M059J (cell line): ENCODE measurements at places on chromosomes 4 and X. TPM values are rescaled to one million over a fixed set of nuclear protein-coding genes. Genes with fewer than 3 reads are reported as not detected.
A peak's percentile ranks its signal among the peaks of the same experiment; 100 is the strongest.

GRCh38 chr4:140252141-140252741 lies 98.3 kb upstream of the MAML3 start:
- DNase-seq, result peak; percentile 26

DNA sequence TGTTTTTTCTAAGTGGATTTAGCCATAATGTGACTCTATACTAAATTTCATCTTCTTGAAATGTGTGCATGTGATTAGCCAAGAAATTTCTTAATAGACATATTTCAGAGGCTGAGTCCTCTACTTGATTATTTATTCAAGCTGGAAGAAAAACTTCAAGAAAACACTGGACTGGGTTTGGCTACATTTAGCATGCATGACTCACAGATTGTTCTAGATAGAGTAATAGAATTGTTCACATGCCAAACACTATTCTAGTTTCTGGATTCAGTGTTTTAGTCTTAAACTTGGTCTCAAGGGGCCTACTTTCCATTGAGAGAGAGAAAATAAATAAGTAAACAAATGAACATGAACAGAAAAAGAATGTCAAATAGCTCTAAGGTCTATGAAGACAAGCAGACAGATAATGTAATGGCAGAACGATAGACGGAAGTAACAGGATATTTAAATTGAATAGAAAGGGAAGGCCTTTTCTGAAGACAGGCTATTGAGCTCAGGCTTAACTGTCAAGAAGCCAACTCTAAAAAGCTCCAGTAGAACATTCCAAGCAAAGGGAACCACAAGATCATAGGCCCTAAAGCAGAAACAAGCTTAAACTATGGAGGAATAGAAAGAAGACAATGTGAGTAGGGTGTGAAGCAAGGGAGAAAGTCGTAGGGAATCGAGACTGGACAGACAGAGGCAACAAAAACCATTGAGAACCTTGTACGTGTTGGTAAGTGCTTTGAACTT lies 104.6 kb downstream of the TMEM144 start:
- peak; percentile 89 for DNase-seq

- peak; percentile 49 for DNase-seq
Measured at GRCh38 chr4:142550965-142551364, 295.1 kb downstream of the INPP4B start.

- peak; percentile 12 for DNase-seq
Measured at GRCh38 chr4:146522869-146523205, 1.1 kb upstream of the SLC10A7 start.

DNA sequence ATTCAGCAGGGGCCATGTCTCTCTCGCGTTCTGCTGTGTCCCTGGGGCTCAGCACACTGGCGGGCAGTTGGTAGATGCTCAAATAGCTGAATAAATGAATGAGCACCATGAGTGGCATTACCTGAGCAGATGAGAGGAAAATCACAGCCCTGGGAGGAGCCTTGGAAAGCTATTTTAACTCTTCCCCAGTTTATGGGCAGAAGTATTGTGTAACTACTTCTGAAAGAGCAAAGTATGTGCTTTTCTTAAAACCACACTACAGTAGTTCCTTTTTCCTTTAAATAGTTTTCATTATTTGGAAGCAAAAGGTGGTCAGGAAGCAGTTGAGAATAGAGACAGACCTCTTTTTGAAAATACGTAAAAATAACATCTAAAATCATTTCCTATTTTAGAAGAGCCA lies 3.0 kb upstream of the PLAC1 start:
- no peak for DNase-seq

DNA sequence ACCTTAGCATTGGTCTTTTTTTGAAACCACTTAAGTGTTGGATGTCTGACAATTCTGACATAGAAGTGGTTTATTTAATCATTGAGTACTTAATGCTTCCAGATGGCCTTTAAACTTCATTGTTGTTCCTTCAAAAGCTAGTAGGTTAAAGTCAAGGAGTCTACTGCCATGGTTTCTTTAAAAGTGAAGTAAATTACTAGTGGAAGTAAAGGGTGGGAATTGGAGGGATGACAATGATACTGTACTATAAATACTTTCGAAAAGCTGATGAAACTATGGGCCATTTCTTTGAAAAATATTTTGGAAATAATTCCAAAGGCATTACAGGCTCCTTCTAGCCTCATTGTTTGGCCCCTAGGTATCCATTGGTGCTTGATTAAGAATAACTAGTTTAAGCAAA lies 51.9 kb downstream of the ATP10D start:
- no peak for DNase-seq

DNA sequence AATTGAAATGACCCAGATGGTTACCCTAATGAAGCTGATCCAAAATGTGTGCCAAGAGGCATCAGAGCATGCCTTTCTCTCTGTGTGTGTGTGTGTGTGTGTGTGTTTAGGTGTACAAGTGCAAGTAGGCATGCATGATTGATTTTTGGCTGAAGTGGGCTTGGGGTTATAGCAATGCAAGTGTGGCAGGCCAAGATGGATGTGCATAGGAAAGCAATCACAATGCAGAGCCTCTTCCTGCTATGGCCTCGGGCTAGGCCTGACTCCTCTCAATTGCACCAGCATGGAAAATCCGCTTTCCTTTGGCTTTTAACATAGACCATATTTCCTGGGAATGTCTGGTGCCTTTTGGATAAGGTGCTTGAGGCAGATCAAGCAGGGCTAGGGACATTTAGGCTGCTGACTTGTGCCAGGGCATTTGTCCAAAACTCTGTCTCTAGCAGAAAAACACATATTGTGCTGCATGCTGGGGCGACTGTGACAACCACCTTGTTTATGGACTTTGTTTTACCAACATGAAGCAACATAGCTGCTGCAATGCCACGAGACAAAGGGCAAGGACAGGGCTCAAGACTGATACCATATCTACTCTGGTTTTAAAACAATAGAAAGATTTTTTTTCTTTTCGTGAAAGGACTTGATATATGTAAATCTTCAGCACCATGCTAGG lies 395.7 kb downstream of the RAPGEF2 start:
- DNase-seq, result no peak

DNA sequence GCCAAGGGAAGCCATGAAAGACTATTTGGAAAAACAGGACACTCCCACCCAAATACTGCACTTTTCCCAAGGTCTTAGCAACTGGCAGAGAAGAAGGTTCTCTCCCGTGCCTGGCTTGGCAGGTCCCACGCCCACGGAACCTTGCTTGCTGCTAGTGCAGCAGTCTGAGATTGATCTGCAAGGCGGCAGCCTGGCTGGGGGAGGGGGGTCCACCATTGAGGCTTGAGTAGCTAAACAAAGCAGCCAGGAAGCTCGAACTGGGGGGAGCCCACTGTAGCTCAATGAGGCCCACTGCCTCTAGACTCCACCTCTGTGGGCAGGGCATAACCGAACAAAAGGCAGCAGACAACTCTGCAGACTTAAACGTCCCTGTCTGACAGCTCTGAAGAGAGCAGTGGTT lies 91.3 kb upstream of the TRPC5OS start:
- no peak for DNase-seq

DNA sequence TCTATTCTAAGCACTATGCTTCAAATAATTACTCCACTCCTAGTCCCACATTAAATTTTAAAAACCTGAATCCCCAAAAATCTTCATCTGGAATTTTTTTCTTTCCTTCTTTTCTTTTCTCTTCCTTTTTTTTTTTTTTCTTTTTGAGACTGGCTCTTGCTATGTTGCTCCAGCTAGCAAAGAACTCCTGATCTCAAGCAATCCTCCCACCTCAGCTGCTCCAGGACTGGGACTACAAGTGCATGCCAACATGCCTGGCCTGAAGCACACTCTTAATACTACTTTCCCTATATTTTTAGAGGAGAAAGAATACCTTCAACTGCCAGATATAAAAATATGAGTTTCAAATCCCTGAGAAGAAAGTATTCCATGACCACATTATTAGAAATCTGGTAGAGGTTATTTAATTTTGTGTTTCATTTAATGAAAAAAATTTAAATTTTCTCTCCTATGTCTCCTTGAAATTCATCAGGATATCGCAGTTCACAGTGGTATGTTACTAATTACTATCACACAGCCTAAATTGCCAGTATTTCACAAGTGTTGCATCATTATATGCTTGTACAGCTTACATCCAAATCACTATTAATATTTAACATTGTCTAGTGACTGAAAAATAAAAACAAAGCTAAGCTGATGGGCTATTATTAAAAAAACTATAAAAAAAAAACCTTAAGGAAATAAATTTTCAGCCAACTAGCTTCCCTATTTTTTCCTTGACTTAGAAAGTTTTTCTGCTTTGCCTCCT lies 227.8 kb downstream of the NAF1 start:
- no peak for DNase-seq

- DNase-seq, result peak; percentile 72
Measured at GRCh38 chr4:151563194-151563593, 154.2 kb downstream of the FHIP1A start.

The GABRB1 gene
- 1.5 and 4.3 TPM in 2 replicates for total RNA-seq

The GAGE13 gene
- total RNA-seq, result not detected in 2 replicates

The SLC9A7 gene
- total RNA-seq, result 46.7 and 55.0 TPM in 2 replicates
